ENCODE measurements at places on chromosomes 16 and 17.

DNA sequence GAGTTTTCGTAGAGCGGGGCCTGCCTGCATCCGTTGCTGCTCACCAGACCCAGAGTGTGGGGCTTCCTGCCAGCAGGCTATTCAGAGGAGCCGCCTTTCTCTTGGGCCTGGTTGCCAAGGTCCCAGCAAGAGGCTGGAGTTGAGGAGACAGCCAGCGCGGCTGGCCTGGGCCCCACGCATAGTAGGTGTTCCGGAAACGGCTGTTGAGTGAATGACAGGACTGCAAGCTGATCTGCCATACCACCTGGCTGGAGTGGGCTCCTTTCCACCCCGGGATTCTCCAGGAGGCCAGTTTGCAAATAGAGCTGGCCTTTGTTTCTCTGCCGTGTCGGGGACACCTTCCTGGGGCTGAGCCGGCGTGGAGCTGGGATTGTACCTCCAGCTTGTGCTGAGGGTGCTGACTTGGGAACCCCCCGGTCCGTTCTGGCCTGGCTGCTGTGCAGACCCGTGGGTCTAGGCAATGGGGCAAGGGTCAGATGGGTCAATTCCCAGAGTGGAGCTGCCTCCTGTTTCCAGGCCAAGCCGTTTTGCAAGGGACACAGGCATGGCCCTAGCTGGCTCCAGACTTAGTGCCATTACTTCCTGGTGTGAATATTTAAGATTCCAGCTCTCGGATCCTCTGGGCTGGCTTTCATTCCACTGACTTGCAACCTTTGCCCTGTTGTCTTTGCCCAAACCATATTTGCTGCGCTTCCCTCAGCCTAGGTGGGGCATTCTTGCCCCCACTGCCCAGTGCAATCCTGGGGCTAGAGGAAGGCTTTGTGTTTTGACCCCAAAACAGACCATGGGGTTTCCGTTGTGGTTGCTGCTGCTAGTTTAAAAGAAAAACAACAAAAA, 68.8 kb downstream of the CMIP start:
- peak; percentile 53 for DNase-seq

DNA sequence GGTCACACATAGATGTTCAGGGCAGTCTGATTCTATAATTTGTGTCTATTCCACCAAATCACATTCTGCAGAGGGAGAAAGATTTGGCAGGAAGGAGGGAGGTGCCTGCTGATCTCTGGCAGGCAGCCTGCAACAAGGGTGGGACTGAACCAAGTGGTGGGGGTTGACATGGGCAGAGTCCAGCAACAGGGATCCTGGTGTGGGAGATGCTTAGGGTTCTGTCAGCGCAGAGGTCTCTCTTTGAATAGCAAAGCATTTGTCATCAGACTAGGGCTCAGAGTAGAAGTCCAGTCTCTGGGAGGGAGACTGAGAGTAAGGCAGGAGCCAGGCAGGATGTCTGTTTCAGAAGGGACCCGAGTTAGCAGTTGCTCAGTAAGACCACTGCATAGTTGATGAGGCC, 94.6 kb downstream of the UTP18 start:
- no peak for DNase-seq

DNA sequence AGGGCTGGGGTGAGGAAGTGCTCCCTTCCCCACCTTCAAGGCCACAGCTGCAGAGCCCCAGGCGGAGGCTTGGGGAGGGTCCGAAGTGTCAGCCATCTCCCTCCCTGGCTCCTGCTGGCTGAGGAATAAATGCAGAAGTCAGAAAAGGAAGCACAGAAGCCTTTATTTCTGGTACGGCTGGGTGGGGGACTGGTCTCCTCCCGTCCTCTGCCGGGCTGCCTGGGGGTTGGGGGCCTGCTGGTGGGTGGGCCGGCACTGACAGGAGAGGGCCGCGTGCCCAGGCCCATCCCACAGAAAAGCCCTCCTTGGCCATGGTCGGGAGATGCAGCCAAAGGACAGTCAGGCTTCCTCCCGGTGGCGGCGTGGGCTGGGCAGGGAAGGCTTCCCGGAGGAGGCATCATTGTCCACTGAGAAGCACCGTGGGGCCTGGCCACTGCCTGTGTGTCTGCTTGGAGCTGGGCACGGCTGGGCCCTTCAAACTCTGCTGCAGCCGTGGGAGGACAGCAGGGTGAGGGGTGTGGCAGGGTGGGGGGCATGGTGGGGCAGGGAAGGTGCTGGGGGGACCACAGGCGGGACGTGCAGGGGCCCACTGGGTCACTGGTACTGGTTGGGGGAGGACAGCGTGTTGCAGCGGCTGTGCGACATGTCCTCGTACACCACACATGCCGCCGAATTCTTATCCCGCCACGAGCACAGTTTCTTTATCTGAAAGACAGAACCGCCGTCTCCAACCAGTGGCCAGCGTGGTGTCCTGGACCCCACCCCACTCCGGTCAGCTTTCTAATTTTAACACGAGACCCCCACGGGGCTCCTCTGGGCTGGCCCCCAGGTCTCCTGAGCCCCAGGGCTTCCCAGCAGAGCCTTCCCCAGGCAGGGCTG, 2.4 kb downstream of the CD7 start:
- DNase-seq, result no peak

DNA sequence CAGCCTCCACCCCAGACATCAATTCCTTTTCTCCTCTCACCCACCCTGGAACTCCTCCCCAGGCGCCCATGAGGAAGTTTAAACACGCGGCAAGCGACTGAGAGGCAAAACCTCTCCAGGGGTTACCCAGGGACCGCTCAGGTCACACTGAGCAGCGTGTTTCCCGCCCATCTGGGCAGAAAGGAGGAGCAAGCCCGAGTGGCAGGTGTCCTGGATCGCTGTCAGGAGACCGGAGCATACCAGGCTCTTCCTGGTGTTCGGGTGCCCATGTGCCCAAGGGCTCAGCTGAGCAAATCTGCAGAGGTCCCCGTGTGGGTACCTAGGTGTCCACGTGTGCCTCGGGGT, 491 bp downstream of the SLC25A19 start:
- DNase-seq, result peak; percentile 42

GRCh38 chr17:75531721-75532072, 6.2 kb downstream of the LLGL2 start:
- DNase-seq, result no peak

DNA sequence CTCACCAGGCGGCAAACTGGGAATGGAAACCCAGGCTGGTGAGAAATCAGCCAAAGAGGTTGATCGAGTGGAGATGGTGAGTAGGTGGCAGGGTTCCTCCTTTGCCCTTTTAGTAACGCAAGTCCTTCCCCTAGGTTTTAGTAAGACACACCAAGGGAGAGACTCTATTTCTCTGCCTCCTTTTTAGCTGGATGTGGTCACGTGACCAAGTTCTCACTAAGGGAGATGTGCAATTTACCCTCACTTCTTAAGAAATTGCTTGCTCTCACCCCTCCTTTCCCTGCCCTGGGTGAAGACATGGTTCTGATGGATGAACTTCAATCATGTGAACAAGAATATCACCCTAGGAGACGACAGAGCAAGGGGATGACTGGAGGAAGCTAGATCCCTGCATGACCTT, 99.8 kb upstream of the FOXF1 start:
- no peak for DNase-seq

GRCh38 chr17:4858882-4859260, 25.7 kb downstream of the MINK1 start:
- DNase-seq, result peak; percentile 50

GRCh38 chr17:64781014-64781756, 119.1 kb upstream of the SMURF2 start:
- DNase-seq, result peak; percentile 48

- DNase-seq, result no peak
Measured at GRCh38 chr17:52696362-52696761, 537.8 kb upstream of the CA10 start.

DNA sequence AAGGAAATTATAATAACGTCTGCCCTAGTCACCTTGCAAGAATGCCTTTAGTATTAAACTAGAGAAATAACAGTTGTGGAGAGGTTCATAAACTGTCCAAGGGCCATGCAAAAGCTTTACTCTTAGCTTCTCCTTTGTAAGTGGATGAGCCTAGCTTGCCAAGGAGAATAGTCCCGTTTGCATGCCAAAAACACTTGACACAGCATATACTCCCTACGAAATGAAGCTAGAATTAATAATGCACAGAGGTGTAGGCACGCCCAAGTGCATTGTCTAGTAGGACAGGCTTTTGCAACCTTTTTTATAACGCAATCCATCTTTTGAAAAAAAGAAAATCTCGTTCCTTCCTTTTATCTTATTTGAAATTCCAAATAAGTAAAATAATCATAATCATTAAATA, 12.8 kb upstream of the CDRT4 start:
- no peak for DNase-seq

- DNase-seq, result no peak
Measured at GRCh38 chr16:58205276-58206036, 7.5 kb upstream of the CSNK2A2 start.

DNA sequence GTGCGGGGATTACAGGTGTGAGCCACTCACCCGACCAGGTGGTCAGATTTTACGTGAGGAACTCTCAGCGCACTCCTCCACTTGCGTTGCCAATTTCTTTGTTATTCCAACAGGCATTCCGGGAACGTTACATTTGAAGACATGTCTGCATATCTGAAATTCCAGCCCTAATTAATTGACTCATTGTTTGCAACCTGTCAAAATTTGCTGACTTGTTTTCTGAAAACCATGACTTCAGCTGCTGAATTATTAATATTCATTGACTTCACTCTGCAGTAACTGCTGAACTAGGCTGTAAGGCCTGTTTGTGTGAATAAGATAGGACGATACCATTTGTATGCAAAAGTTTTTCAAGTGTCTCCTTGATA, 16.6 kb downstream of the G6PC1 start:
- no peak for DNase-seq

DNA sequence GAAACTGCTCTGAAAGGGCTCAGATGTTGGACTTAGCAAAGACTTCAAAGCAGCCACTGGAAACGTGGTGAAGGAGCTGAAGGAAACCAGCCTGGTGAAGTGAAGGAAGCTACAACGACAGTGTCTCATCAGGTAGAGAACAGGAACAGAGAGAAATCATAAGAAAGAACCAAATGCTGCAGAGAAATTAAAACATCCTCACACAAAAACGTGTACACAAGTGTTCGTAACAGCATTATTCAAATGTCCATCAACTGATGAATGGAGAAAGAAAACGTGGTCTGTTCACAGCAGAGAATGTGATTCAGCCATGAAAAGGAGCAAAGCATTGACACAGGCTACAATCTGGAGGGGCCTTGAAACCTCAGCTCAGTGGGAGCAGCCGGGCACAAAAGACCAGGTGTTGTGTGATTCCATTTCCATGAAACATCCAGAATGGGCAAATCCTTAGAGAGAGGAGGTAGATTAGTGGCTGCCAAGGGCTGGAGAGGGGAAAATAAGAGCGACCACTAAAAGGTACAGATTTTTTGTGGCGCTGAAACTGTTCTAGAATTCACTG, 26.9 kb downstream of the IFT140 start:
- DNase-seq, result no peak

DNA sequence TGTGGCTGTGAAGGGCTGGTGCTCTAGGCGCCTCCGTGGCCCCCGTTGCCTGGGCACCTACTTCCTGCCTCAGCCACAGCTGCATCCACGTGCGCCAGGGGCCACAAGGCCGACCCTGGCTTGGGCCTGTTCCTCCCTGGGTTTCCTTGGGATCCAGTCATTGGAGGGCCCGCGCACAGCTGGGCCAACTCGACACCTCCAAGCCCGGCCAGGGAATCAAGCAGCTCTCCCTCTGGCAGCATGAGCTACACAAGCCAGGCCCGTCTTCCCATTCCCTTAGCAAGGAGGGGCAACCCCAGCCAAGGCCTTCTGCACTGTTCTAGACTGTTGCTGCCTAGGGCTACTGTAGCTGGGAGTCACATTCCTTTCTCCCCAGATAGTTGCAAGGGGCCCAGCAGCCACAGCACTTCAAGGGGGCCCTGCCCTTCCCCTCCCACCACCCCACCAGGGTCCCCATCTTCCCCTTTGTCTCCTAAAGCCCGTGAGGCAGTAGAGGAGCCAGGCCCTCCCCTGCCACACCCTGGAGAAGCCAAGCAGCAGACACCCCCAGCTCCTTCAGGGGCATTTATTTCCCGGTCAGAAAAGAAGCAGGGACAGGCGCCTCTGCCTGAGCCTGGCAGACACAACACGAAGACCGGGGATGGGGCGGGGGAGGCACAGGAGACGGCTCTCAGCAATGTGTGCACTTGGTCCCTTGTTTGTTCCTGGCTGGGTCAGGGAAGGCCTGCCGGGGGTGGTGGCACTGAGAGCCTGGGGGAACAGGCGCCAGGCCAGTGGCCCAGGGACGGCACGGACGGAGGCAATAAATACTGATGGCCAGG, 3.8 kb downstream of the ARHGDIA start:
- no peak for DNase-seq

GRCh38 chr17:78524870-78525510, 52.2 kb downstream of the DNAH17 start:
- no peak for DNase-seq

- DNase-seq, result peak; percentile 48
Measured at GRCh38 chr16:69253870-69254341, 57.2 kb upstream of the VPS4A start.

DNA sequence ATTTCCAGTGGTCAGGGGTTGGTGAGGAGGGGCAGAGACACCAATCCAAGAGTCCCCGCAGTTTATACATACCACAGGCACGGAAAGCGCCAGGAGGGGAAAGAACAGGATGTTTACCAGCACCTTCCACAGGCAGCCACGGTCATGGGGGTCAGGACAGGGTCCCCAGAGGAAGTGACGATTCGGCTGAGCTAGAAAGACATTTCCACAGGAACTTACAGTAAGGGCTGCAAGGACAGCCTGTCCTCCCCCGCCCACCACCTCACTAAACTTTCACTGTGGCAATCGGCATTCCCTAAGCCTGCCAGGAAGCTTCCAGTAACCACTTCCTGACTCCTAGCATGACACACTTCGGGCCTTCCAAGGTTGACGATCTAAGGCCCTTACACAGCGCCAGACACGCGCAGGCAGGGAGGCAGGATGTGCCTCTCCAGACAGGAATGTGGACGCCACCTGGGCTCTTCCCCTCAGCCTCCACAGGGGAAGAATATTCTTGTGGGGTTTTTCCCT, 1.2 kb upstream of the MT2A start:
- DNase-seq, result peak; percentile 92

- DNase-seq, result peak; percentile 67
Measured at GRCh38 chr16:87416826-87417527, 24.8 kb downstream of the MAP1LC3B start.

DNA sequence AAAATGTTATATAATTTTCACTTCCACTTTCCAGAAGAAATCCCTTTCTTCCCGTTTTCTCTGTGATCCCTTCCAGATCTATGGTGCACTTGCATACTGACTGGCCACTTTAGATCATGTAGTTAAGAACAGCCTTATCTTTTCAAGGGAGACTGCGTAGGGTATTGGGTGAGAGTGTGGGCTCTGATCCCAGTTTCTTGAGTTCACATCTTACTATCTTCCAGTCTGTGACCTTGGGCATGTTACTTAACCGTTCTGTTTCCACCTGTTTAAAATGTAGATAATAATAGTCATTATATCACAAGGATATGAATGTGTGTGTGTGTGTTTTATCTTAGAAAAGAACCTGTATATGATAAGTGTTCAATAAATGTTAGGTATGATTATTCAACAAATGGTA, 83.7 kb downstream of the TANGO6 start:
- no peak for DNase-seq

DNA sequence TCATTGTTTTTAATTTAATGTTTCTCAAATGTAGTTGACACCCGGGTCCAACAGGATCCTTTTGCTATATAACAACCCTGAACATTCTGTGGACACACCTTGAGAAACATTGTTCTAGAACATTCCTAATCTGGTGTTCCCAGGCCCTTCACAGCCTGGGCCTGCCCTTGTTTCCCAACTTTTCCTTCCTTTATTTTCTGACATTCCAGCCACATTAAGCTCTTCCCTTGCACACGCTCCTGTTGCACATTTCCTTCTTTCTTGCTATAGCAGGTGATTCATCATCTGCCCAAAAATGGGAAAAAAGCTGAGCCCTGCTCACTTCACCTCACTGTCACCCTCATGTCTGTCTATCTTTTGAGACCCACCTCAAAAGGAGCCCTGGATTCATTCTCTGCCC, 67.9 kb upstream of the MARCHF10 start:
- peak; percentile 20 for DNase-seq

All from GM03348 (cell line).